T-helper 22 cell (primary cell): ENCODE measurements at places on chromosomes 5 and 9.

- no peak for DNase-seq
These were observed 161.4 kb downstream of the GIN1 start for GRCh38 chr5:102958481-102959011.

DNA sequence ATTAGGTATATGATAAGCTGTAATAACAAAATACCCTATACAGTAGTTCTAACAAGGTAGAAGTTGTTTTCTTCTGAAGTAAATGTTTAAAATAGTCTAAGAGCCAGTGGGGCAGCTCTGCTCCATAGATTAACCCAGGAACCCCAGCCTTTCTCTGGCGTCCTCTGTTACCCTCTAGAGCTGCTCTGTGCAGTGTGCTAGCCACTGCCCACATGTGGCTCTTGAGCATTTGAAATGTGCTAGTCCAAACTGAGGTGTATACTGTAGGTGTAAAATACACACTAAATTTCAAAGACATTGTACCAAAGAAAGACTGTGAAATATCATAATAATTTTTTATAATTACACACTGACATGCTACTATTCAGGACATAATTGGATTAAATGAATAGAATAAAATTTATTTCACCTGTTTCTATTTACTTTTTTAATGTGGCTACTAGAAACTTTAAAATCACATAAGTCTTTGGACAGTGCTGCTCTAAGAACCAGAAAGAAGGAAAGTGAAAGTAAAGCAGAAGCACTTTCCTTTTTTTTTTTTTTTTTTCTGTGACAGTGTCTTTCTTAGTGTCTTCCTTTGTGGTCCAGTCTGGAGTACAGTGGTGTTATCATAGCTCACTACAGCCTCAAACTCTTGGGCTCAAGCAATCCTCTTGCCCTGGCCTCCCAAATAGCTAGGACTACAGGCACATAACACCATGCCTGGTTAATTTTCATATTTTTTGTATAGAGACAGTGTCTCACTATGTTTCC lies 39.3 kb downstream of the RAI14 start:
- DNase-seq = no peak

GRCh38 chr9:89462817-89463683 lies 34.9 kb downstream of the SEMA4D start:
- no peak for DNase-seq

- no peak for DNase-seq
These were observed 72.5 kb downstream of the STK10 start for GRCh38 chr5:172115541-172115982.

DNA sequence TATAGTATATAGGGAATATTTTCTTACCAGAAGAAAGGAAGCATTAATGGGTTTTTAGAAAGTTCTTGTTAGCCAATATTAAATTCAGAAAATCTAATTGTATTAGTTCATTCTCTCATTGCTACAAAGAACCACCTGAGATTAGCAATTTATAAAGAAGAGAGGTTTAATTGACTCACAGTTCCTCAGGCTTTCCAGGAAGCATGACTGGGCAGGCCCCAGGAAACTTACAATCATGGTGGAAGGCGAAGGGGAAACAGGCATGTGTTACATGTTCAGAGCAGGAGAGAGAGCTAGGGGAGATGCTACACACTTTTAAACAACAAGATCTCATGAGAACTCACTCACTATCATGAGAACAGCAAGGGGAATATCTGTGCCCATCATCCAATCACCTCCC lies 304.0 kb upstream of the CDH12 start:
- no peak for DNase-seq
